ENCODE measurements at places on chromosomes 16 and 17.

GRCh38 chr17:79125503-79125902, 50.9 kb downstream of the ENGASE start:
- no peak for DNase-seq

GRCh38 chr17:60862482-60862881, 184.8 kb downstream of the BCAS3 start:
- no peak for DNase-seq

GRCh38 chr17:36072431-36073121, 8.5 kb downstream of the CCL18 start:
- DNase-seq, result peak; percentile 71

DNA sequence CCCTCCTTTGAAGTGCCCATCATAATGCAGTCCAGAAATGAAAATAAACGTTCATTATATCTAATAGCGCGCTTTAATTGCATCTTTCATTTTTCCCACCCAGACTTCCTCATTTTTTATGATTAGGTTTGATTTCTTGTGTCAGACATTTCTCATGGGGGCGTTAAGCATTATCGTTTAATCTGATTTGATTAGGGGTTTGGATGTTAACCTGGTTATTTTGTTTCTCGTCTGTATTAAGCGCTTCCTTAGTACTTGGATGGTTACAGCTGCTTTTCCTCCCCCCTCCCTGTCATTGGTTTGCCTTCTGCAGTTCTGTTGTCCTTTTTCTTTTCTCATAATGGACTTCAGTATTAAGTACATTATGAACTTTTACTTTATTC, 540 bp downstream of the MFSD11 start:
- DNase-seq, result no peak

DNA sequence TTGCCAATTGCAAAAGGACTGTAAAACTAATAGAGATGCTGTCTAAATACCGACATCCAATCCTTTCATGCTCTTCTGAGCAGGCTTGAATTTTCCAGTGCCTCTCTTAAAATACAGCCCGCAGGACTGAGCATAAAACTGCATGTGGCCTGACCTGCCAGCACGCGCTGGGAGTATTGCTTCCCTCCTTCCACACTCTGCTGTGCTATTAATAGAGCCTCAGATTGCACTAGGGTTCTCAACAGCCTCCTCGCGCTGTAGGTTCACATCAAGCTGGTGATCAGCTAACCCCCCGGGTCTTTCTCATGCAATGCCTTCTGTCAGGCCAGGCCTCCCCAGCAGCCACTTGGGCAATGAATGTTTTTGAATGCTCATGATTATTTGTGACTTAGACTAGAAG, 14.2 kb upstream of the MSI2 start:
- no peak for DNase-seq

DNA sequence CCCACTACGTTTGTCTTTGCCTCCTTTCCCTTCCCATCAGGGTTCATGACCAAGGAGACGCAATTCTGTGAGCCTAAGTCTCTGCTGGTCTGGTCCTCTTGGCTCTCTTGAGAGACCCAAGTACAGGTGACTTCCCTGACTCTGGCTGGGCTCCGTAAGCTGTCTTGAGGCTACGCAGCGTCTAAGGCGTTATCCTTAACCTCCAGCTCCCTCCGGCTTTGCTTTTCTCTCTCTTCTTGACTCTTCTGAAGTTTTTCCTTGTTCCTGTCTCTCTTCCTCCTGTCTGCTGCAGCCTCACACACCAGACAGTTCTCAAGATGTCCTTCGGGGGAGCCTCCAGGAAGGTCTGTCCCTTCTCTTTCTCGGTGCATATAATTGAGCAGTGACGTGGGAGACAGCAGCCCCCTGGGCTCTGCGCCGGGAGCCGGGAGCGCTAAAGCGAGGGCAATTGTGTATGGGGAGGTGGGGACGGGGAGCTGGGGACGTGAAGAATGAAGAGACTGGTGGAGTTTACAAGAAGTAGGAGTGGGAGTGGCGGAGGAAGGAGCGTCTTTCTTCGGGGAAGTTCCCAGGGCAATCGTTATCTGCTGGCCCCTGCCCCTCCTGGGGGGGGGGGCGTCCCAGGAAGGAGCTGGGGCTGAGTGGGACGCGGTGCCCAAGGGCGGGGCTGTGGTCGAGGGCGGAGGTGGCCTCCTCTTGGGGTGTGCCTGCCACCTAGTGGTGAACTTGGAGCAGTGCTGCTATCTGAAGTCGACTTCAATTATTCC, 6.9 kb upstream of the PIRT start:
- DNase-seq, result peak; percentile 58

- no peak for DNase-seq
Observed at GRCh38 chr17:52105591-52105990, 52.9 kb downstream of the CA10 start.

DNA sequence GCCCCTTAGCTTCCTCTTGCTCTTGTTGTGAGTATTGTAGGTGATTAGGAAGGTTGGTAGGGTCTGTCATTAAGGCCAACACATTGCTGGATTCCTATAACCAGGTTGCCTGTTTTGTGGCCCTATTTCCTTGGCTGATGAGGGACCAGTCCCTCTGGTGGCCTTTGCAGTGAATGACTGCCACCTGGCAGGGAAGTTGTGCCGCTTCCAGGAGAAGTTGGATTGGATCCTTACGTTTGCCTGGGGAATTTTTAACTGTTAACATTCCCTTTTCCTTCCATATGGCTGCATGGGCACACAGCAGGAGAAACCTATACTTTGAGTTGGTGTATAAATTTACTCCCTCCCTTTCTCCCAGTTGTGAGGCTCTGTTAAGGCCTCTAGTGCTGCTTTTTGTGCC, 32.4 kb downstream of the LCMT1 start:
- no peak for DNase-seq

- no peak for DNase-seq
Observed at GRCh38 chr17:17446666-17447155, 30.1 kb upstream of the MED9 start.

- no peak for DNase-seq
Observed at GRCh38 chr16:51031598-51031997, 119.5 kb downstream of the SALL1 start.

DNA sequence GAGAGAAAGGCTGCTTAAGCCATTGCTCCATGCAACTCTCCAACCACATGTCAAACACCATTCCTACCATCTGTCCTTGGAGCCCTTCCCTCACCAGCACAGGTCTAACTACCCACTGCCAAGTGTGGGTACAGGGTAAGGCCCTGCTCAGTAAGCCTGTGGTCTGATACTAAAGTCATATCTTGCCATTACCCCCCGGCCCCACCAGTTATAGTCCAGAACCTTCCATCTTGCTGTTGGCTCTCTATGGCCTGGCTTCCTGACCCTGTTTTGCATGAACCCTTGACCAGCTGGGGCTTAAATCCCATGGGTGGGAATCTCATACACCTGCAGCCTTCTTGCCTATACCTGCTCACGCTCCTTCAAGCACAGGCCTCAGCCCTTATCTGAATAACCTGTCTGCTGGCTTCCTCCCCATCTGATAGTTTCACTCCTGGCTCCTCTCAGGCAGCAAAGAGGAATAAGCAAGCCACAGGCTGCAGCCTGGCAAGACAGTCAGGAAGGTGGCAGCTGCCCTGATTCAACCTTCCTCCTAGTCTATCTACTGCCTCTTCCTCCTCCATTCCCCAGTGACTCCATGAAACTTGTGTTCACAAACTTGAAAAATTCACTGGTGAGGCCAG, 64.1 kb downstream of the ZFHX3 start:
- DNase-seq, result no peak

DNA sequence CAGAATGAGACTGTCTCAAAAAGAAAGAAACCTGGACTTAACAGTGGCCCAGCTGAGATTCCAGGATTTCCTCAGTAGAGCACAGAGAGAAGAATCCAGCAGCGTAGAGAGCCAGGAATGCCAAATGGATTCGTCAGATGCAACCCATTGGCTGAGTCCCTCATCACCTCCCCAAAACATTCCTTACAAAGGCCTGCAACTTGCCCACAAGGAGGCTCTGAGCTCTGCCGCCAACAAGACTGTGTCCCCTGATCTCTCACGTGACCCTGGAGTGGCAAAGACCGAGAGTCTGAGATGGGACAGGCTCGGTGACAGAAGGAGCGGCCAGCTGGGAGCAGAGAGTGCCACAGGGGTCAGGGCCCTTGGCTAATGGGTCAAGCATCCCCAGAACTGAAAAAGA, 6.9 kb upstream of the CHMP6 start:
- peak; percentile 51 for DNase-seq

GRCh38 chr17:8499171-8499570, 63.5 kb downstream of the NDEL1 start:
- DNase-seq, result no peak

DNA sequence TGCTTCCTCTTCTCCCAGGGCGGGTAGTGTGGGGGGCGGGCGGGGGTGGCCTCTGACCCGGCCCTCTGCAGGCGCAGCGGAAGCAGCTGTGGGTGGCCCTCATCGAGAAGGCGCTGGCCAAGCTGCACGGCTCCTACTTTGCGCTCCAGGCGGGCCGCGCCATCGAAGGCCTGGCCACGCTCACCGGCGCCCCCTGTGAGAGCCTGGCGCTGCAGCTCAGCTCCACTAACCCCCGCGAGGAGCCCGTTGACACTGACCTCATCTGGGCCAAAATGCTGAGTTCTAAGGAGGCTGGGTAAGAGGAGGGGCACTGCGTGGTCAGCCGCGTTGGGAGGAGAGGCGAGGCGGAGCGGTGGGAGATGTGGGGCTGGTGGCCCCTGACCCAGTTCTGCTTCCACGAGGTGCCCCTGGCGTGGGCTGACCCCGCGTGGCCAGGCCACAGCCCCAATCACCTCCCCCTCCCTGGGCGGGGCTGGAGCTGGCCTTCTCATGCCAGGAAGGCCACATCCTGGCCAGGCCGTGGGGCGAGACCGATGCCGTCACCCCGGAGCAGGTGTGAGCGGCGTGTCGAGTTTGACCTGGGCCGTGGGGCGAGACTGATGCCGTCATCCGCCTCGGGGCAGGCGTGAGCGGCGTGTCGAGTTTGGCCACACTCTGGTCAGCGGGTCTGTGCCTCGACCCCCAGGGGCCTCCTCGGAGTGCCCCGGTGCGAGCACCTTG, 10.5 kb upstream of the PRR35 start:
- DNase-seq, result no peak

GRCh38 chr17:77741109-77741508, 217.4 kb upstream of the TNRC6C start:
- DNase-seq, result no peak

GRCh38 chr16:51967646-51968045, 579.3 kb downstream of the TOX3 start:
- no peak for DNase-seq

- no peak for DNase-seq
Observed at GRCh38 chr17:31349454-31349853, 28.0 kb upstream of the EVI2A start.

DNA sequence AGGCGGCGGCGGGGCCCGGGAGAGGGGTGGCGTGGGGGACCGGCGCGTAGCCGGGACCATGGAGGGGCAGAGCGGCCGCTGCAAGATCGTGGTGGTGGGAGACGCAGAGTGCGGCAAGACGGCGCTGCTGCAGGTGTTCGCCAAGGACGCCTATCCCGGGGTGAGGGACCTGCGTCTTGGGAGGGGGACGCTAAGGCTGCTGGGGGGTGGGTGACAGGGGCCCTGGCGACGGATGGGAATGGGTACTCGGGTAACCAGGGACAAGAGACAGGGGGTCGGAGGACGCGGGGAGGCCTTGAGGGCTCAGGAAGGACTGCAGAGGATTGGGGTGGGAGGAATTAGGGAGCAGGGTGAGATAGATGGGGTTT, 243 bp downstream of the RND2 start:
- DNase-seq, result no peak

Data from neuronal stem cell (in vitro differentiated cells).